CD4-positive, alpha-beta T cell treated with Interleukin-21 for 1 hour (primary cell): ENCODE measurements at places on chromosomes 3 and 15.

DNA sequence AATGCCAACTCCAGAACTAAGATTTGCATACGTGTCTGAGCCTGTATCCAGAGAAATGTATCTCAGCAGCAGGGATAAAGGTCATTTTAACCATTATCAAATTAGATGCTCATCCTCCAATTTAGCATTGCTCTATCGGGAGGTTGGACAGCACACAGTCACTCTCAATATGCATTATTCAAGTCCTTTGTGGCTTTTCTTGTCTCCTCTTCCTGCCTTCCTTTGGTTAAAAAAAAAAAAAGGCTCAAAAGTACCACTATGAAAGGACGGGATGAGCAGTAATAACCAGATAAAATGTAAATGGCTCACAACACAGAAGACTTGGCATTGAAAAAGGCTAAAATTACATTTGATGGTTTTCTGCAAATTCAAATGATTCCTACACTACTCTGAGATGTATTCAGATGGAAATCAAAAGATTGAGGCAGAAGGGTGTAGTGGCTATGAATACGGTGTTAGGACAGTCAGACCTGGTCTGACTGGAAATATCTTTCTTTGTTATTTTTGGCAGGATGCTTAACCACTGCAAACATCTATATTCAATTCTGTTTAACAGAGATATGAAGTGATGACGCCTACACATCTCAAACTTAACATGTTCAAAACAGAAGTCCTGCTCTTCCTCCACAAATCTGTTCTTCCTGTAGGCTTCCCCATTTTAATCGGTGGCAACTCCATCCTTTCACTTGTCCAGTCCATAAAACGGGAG is 109.6 kb downstream of the ADAMTS9 start:
- DNase-seq = no peak

- DNase-seq = no peak
Observed at GRCh38 chr3:171970301-171970788, 69.0 kb upstream of the FNDC3B start.

- DNase-seq = no peak
Observed at GRCh38 chr15:29014493-29014892, 128.7 kb downstream of the APBA2 start.

DNA sequence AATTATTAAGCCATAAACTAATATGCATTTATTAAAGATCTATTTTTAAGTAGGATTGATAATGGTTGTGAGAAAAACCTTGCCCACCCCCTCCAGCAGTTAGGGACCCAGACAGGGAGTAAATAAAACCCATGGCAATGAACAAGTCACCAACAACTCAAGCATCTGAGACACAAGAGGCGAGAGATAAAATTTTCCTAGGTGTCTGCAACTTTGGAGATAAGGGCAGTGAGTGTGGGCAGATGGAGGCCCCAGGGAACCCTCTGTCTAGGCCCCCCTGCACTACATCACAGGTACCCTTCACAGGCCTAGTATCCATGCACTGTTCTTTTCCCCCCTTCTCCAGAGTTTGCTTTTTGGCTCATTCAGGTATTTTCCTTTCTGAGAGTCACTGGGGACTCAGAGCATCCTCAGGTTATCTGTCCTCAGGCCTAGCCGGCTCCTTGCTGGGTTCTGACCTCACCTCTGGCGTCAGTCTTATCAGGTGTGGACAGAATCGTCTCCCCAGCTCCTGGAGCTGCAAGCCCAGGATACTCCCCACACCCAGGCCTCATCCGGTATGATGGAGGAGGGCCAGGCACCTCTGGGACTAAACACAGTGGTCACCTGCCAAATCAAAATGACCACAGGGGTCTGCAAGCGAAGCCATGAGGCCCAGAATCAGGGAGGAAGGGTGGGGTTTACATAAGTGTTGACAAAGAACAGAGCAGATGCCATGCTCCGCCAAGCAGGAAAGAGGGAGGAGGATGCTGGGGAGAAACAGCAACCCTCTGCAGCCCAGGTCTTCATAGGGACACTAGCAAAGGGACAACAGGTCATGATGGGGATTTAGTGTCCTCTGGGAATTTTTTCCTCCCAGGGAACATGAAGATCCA is 50.4 kb downstream of the CCNL1 start:
- DNase-seq = no peak

- DNase-seq = no peak
Observed at GRCh38 chr3:132964266-132964665, 73.9 kb upstream of the TMEM108 start.

- no peak for DNase-seq
Observed at GRCh38 chr3:30350011-30350410, 256.4 kb upstream of the TGFBR2 start.

DNA sequence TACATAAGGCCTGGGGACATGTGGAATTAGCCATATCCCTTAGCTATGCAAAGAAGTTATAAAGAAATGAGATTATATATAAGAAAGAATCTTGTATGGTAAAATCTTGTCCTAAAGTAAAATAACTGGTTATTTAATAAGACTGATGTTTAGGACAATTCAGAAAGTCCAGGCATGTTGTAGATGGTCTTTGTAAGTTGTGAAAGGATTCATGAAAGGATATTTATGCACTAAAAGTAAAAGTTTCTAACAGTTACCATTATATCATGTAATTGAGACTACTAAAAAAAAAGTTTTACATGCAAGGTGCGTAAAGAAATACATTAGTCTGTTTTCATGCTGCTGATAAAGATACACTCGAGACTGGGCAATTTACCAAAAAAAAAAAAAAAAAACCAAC is 146.3 kb downstream of the FMN1 start:
- no peak for DNase-seq

DNA sequence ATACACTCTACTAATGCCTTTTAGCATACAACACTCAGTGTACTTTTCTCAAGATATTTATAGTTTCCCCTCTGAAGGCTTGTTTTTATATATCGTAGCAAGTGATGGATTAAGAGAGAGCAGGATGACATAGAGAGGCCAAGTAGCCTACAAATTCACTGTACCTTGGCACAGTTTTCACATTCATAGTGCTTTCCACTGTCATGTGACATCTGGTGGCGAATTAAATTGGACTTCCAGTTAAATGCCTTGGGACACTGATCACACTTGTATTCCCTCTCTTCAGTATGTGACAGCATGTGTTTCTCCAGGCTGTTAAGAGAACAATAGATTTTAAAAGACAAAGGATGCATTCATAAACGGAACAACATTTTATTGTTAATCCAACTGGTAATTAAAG is 541.1 kb downstream of the MECOM start:
- no peak for DNase-seq

- DNase-seq = no peak
Observed at GRCh38 chr15:83200589-83200988, 7.0 kb downstream of the HDGFL3 start.

- no peak for DNase-seq
Observed at GRCh38 chr3:14617508-14618023, 34.0 kb upstream of the CCDC174 start.

- no peak for DNase-seq
Observed at GRCh38 chr15:41790756-41791546, 16.7 kb downstream of the MAPKBP1 start.

- DNase-seq = no peak
Observed at GRCh38 chr3:143138953-143139352, 19.4 kb downstream of the CHST2 start.

GRCh38 chr3:125191730-125192129 is 20.8 kb downstream of the SLC12A8 start:
- DNase-seq = no peak

- DNase-seq = no peak
Observed at GRCh38 chr15:20340331-20340811, 201.2 kb downstream of the GOLGA6L6 start.

DNA sequence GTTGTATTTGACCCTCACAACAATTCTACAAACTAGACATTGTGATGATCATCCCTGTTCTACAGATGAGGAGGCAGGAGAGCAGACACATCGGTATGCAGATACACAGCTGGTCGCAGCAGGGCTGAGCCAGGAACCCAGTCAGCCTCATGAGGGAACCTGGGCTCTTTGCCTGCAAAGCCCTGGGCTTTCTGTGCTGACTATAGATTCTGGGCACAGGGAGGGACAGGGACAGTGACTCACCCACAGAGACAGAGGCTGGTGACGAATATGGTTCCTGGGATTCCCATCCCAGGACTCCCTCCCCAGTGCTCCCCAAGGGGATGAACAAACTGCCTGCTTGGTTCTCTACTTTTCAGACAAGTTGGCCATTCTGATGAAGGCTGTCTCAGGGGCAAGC is 3.8 kb upstream of the CAMP start:
- DNase-seq = no peak
